ENCODE measurements at places on chromosomes 4 and X.

DNA sequence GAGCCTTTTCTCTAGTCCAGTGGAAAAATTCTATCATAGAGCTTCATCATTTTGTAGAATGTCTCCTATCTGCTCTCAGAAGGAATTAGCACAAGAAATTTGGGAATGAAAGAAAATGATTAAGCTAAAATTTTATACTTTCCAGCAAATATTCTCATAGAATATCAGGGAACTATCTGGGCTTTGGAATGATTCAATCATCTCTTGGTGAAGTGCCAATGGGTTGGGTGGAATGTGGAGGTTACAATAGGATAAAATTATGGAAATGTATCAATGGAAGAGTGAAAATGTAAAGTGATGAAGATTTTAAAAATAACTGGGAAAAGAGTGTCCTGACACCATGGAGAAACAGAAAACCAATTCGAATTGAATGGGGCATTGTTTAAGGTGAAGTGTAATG lies 119.0 kb upstream of the MID1 start:
- no peak for DNase-seq

DNA sequence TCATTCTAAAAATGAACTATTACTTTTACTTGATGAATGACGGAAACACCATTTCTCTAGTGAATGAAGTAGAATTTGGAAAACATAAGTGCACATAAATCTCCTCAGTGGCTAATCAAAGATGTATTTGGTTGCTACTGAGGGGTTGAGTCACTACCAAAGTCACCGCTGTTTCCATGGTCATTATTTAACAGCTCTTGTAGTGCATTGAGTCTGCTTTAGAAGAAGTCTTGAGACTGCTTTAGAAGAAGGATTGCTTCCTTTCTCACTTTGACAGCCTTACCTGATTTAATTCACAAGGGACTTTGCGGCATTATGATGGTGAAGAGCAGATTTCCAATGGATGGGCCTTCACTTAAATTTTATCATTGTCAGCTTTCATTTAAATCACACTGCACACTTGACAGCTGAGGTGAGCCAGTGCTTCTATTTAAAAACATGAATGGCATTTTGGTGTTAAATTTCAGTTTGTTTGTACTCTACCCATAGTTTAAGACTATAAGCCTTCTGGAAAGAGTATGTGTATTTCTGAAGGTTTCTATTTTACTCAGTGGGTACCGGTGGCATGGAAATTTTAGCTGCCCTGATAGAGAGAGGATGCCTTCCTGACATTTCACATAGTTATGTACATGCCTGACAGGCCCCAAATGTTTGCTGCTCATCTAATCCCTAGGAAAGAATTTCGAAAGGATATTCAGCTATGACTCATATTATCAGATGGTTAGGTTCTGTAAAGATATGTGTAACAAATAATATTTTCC lies 9.5 kb downstream of the ASB5 start:
- DNase-seq: no peak

DNA sequence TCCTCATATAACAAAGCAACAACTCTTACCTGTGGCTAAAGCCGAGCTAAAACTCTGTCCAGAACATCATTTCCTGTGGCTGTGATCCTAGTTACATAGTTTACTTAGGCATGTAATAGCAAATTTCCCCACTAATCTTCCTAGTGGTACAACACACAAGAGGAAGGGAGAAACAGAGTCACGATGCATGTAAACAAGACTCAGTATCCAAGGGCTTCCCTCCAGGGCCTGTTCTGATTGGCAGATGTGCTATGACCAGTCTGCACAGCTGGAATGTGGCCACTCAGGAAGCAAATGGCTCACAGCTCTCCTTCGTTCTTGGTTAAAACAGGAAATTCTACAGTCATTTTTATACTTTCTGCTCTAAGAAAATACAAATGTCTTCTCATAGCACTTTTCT lies 49.2 kb upstream of the PRSS48 start:
- DNase-seq: peak; percentile 41

- no peak for DNase-seq
Measured at GRCh38 chr4:55177461-55177860, 52.1 kb upstream of the KDR start.

DNA sequence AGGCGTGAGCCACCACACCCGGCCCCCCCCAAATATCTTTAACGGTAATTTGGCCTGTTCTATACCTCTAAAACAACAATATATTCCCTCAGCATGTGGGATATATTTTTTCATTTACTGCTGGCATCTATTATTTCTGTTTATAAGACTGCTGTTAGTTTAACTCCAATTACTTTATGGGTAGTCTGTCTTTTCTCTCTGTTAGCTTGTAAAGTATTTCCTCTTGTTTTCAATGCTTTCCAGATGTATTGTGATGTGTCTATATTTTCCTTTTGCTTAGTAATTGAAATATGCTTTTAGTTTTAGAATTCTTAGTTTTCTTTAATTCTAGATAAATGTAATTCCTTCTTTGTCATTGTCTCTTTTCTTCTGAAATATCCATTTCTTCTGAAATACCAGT lies 445.8 kb downstream of the ANKRD50 start:
- no peak for DNase-seq

GRCh38 chrX:133646719-133647116 lies 231.4 kb upstream of the GPC4 start:
- no peak for DNase-seq

GRCh38 chrX:111719426-111720210 lies 38.6 kb downstream of the ALG13 start:
- no peak for DNase-seq

All from iPS-NIHi11 (cell line).